ENCODE measurements at places on chromosomes 16 and 17.

DNA sequence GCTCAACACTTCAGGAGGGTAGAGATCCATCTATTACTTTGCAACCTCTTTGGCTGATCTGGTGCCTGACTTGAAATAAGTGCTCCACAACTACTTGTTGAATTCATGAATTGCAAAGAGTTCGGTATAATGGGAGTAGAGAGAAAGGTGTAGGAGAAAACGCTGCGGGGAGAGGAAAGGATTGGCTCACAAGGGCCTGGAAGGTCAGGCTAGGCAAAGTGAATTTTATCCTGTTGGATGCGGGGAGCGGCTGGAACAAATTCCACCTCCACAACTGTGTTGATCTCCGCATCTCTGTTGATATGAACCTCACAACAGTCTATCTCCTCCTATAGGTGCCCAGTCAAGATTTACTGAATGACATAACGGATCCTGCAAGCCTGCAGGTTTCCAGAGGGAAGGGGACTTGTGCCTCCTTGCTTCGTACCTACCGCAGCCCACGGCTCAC is 684 bp downstream of the SLX4 start:
- DNase-seq: no peak

- peak; percentile 95 for DNase-seq
Observed at GRCh38 chr17:39737760-39738567, at the start of gene GRB7. GRB7 (plus strand) TSS chr17:39737938; CDS start chr17:39742302, 4,364 bp downstream.

DNA sequence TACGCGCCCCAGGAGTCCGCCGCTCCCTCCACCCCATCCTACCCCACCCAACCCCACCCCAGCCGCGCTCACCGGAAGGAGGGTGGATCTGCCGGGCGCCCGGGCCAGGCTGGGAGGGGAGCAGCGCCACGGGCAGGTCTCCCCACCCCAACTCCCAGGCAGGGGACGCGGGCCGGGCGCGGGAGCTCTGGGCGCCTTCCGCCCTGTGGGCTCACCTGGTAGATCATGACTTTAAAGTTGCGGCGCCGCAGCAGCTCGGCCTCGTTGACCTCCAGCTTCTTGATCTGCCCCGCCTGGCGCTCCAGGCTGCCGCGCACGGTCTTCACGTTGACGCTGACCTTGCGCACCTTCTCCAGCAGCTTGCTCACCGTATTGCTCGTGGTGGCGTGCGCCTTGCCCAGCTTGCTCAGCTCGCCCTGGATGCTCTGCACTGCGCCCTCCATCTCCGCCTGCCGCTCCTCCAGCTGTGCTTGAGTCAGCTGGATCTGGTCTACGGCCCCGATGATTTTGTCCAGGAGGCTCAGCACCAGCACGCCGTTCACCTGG is 571 bp downstream of the CAVIN1 start:
- peak; percentile 38 for DNase-seq

GRCh38 chr17:49440581-49440980 is 25.9 kb upstream of the PHB1 start:
- no peak for DNase-seq

Measured in body of pancreas (tissue), 4 donors.